Neural crest cell (in vitro differentiated cells): ENCODE measurements at places on chromosomes 13 and 19.

DNA sequence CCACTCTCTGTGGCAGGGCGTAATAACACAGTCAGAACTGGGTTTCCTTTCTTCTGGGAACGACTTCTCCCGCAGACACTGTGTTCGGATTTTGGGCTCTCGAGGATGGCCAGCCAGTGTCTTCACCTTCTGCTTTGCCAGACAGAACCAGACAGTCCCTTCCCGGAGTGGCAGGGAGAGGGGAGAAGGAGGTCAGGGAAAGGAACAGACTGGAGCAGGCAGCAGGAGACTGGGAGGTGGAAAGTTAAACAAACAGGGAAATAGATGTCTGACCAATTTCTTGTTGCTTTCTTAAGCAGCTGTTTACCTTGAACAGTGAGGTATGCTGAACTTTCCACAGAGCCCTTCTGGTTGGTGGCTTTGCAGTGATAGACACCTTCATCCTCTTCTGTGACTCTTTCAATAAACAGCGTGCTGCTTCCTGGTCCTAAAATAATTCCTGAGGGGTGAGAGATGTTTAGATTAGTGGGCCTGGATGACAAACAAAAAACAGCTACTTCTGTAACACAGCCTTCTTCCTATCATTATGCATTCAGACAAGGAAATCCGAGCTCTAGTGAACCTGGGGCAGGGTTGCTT, 137.6 kb downstream of the FLT1 start:
- H3K27me3 ChIP-seq = peaks cover 2% of the 10 kb centered on the region
- no peak overlapping the region for H3K4me3 ChIP-seq
- no peaks in the 10 kb centered on the region for H3K4me1 ChIP-seq
- no peak for DNase-seq
- H3K36me3 ChIP-seq = no peaks in the 10 kb centered on the region

- peaks cover 5% of the 10 kb centered on the region for H3K4me1 ChIP-seq
- no peaks in the 10 kb centered on the region for H3K27me3 ChIP-seq
- H3K27ac ChIP-seq = no peak overlapping the region
- H3K4me3 ChIP-seq = no peak overlapping the region
- H3K36me3 ChIP-seq = no peaks in the 10 kb centered on the region
Measured at GRCh38 chr13:78393286-78394142, 209.8 kb downstream of the POU4F1 start.

DNA sequence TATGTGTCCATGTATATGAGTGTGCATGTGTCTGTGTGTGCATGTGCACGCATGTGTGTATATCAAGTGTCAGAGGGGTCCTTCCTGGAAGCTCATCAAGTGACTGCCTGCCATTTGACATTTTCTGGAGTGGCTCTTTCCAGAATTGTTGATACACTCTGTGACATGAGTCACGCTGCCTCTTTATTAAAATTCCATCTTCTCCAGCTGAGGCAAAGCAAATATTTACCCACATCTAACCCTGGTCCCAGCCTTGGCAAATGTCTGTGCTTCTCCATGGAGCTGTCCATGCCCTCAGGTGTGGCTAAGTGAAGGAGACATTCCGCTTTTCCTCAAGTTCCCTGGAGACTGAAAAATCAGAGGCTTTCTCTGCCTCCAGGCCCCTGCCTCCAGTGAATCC, 88.2 kb upstream of the MBNL2 start:
- H3K36me3 ChIP-seq = no peaks in the 10 kb centered on the region
- no peak overlapping the region for H3K27ac ChIP-seq
- H3K4me3 ChIP-seq = no peak overlapping the region
- no peaks in the 10 kb centered on the region for H3K4me1 ChIP-seq
- H3K27me3 ChIP-seq = no peaks in the 10 kb centered on the region

- H3K27ac ChIP-seq = no peak overlapping the region
- no peak for DNase-seq
- H3K4me1 ChIP-seq = peaks cover 3% of the 10 kb centered on the region
- H3K27me3 ChIP-seq = no peaks in the 10 kb centered on the region
Measured at GRCh38 chr13:50783066-50783465, 60.4 kb downstream of the DLEU7 start.

- no peaks in the 10 kb centered on the region for H3K36me3 ChIP-seq
- H3K27me3 ChIP-seq = peaks cover 2% of the 10 kb centered on the region
- H3K27ac ChIP-seq = no peak overlapping the region
- no peaks in the 10 kb centered on the region for H3K4me1 ChIP-seq
- DNase-seq = peak; percentile 11
Measured at GRCh38 chr13:46866150-46866549, 30.7 kb downstream of the HTR2A start.

DNA sequence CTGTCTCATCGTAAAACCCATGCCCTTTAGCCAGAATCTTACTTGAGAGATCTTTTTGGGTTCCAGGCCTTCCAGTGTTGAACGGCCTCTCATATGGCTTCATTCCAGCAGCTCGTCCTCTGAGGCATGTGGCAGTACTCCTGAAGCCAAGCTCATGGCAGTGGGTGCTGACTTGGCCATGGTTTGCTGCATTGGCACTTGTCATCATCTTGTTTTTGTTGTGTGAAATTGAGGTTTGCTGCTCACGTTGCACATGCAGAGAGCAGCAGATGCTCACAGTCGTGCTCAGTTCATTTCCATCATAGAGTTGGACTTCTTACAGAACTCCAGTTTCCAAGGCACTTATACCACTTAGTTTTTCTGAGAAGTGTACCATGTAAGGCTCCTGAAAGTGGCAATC, 14.9 kb downstream of the TEX29 start:
- no peak for DNase-seq
- H3K4me1 ChIP-seq = no peaks in the 10 kb centered on the region
- no peaks in the 10 kb centered on the region for H3K27me3 ChIP-seq
- H3K36me3 ChIP-seq = peaks cover 3% of the 10 kb centered on the region
- no peak overlapping the region for H3K4me3 ChIP-seq

DNA sequence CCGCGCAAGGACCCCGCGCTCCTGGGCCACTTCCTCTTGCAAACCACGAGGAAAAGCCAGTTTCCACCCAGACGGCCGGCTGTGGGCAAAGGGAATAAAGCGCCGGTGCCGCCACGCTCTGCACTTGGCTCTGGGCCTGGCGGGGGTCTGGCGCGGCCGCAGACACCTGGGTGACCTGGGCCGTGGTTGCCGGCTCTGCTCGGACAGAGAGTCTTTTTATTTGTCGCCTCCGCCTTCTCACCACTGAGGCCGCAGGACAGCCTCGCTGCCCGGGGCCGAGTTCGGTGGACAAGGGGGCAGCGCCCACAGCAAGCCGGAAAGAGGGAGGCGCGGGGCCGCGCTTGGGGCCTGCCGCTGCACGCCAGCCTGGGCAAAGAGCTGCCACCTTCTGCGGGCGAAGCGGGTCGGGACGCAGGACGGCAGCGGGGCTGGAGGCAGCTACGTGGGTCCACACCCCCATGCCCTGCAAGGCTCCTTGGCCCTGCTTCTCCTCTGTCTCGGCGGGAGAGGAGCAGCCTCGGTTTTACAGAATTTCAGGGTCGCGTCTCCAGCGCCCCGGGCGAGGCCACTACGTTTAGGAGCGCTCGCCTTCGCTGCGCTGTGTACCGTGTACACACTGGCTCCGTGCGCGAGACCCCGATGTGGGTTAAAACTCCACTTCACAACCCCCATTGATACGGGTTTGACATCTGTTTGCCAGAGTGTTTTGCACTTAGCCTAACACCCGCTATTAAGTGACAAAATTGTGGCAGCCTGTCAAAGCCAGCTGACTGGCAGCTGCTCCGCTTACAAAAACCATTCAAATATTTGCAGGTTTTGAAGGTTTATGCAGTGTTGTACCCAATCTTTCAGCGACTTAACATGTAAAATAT, 13.0 kb upstream of the SOX1 start:
- H3K4me3 ChIP-seq = peak overlapping the region; percentile 86
- peaks cover 87% of the 10 kb centered on the region for H3K27me3 ChIP-seq
- no peak for DNase-seq
- H3K36me3 ChIP-seq = peaks cover 4% of the 10 kb centered on the region
- H3K4me1 ChIP-seq = peaks cover 32% of the 10 kb centered on the region
